Fibroblast of lung (primary cell): ENCODE measurements at places on chromosomes 1 and 21. TPM values are rescaled to one million over a fixed set of nuclear protein-coding genes. Genes with fewer than 3 reads are reported as not detected.
A peak's percentile ranks its signal among the peaks of the same experiment; 100 is the strongest.

DNA sequence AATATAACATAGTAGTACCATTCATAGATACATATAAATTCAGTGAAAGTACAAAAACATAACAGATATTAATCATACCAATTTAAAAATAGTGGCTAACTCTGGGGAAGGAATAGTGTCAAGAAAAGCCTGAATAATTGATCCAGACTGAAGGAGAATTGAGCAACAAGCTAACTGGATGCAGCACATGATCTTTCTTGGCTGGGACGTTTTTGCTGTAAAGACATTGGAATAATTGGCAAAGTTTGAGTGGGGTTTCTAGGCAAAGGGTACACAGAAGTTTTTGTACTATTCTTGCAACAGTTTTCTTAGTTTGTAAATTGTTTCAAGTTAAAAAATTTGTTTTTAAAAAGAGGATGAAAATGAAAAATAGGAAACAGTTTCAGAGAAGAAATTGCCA, 2.6 kb upstream of the SH3GLB1 start:
- H3K27me3 ChIP-seq = no peaks in the 10 kb centered on the region
- no peak overlapping the region for H3K27ac ChIP-seq
- DNase-seq = no peak
- H3K36me3 ChIP-seq = no peaks in the 10 kb centered on the region
- no peaks in the 10 kb centered on the region for H3K4me1 ChIP-seq

- no peaks in the 10 kb centered on the region for H3K27me3 ChIP-seq
- H3K27ac ChIP-seq = no peak overlapping the region
- DNase-seq = no peak
- H3K4me1 ChIP-seq = no peaks in the 10 kb centered on the region
Measured at GRCh38 chr1:36567601-36568341, 85.1 kb upstream of the CSF3R start.

GRCh38 chr1:232853994-232854797, 49.0 kb downstream of the MAP10 start:
- peak; percentile 55 for DNase-seq
- H3K36me3 ChIP-seq = no peaks in the 10 kb centered on the region
- no peak overlapping the region for H3K27ac ChIP-seq
- H3K4me3 ChIP-seq = no peak overlapping the region

GRCh38 chr1:147673816-147674215, 3.5 kb upstream of the ACP6 start:
- H3K4me3 ChIP-seq = no peak overlapping the region
- DNase-seq = no peak
- H3K36me3 ChIP-seq = no peaks in the 10 kb centered on the region
- H3K27me3 ChIP-seq = no peaks in the 10 kb centered on the region
- H3K27ac ChIP-seq = no peak overlapping the region

DNA sequence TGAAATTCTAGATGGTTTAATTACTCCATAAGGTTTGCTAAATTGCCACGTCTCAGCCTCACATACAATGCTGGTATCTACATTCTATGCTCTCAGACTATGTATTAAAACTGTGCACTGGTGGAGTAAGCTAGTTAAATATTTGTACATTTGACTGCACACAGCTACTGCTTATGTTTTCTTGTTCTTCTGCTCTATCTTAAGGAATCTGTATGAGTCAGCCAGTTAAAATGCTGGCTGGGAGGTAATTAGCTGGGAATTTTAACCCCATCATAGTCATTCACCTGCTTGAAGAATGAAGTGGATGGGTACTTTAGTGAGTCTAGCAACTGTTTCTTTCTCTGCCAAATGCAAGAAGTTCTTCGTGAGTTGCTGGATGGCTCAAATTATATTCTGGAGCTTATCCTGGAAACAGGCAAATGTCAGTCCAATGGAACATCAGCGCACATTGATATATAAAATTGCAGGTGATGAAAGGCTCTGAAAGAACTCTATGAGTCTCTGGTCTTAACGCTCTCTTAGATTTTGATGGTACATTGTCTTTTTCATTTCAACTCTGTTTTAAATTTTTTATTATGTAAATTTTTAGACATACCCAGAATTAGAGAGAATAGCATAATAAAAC, 83.4 kb downstream of the BACH1 start:
- H3K4me1 ChIP-seq = peaks cover 5% of the 10 kb centered on the region
- DNase-seq = peak; percentile 90
- no peaks in the 10 kb centered on the region for H3K27me3 ChIP-seq
- H3K36me3 ChIP-seq = no peaks in the 10 kb centered on the region

DNA sequence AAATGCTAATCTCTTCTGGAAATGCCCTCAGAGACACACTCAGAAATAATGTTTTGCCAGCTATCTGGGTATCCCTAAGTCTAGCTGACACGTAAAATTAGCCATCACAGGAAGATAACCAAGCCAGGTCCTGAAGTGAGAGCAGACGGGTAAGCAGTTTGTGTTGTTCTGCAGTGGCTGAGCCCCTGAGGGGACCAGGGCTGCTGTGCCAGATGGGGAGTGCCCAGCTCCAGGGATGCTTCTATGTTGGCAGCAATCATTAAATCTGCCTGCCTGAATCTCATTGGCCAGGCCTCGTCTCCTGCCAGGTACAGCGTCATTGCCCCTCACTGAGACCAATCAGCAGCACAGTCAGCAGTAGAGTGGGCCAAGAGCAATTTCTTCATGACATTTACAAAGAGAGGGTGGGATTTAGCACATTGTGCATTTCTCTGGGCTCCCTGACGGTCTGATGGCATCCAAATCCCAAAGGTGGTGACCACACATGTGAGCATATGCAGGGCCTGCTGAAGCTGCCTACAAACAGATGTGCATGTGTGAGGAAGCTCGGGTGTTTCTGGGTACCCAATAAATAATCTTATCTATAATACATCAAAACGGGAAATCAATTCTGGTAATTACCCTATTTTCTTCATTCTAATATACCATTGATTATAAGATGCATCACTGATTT, 58.7 kb upstream of the LRRN2 start:
- H3K4me3 ChIP-seq = no peak overlapping the region
- H3K4me1 ChIP-seq = no peaks in the 10 kb centered on the region
- H3K27me3 ChIP-seq = peaks cover 13% of the 10 kb centered on the region
- no peaks in the 10 kb centered on the region for H3K36me3 ChIP-seq
- no peak for DNase-seq

Gene CR1L
- total RNA-seq = under 0.01 TPM in 1 of 2 replicates, not detected in the other

Gene TNFSF4
- total RNA-seq = 1.3 and 3.3 TPM in 2 replicates

Gene AIRE
- total RNA-seq = not detected in 2 replicates

Gene KRTAP12-2
- total RNA-seq = not detected in 2 replicates

Gene SFN
- under 0.01 TPM in 1 of 2 replicates, not detected in the other for total RNA-seq
